ENCODE measurements at places on chromosomes 6 and 20.

- DNase-seq, result no peak
Measured at GRCh38 chr20:55009066-55009465, 533.7 kb downstream of the DOK5 start.

- DNase-seq, result no peak
Measured at GRCh38 chr20:11551479-11551878, 366.2 kb upstream of the BTBD3 start.

DNA sequence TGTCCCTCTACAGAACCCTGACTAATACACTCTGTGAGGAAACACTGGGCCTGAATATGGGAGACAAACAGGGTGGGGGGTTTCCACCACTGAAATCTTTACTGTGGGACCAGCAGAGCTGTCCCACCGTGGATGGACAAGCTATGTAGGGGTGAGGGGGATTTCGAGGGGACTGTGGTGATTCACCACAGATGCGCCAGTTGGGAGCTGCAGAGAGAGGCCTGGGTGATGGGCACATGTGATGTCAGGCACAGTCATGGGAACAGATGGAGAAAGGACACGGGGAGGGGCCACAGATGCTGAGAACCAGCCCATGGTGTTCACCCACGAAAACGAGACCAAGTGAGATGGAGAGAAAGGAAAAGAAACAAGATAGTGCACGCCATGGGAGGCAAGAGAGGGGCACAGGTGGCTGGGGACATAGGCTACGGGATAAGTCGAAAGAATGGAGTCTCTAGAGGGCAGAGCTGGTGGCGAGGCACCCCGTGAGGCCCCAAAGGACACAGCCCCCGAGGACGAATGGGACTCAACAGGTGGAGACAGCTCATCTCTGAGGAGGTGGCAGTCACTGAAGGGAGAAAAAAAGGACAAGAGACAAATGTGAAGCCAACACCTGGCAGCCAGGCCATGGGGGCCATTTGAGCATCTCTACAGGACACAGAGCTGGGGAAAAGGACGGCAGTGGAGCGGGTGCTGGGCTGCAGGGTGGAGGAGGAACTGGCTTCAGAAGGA lies 10.5 kb upstream of the RAMACL start:
- DNase-seq, result no peak

- peak; percentile 97 for DNase-seq
Measured at GRCh38 chr6:87589693-87590416, at the start of the genes ORC3 and RARS2. TSS of gene ORC3 (plus strand) at chr6:87590135. CDS start at chr6:87590169, 34 bp downstream. TSS of gene RARS2 (minus strand) at chr6:87589987. CDS start at chr6:87589957, 30 bp downstream.

GRCh38 chr20:41078329-41078728 lies 49.7 kb downstream of the TOP1 start:
- no peak for DNase-seq

GRCh38 chr6:5135788-5136376 lies 50.7 kb downstream of the PPP1R3G start:
- DNase-seq, result peak; percentile 46

- no peak for DNase-seq
Measured at GRCh38 chr6:147382945-147383554, 125.4 kb upstream of the SAMD5 start.

GRCh38 chr20:46702447-46703203 lies 6.8 kb upstream of the SLC2A10 start:
- no peak for DNase-seq

DNA sequence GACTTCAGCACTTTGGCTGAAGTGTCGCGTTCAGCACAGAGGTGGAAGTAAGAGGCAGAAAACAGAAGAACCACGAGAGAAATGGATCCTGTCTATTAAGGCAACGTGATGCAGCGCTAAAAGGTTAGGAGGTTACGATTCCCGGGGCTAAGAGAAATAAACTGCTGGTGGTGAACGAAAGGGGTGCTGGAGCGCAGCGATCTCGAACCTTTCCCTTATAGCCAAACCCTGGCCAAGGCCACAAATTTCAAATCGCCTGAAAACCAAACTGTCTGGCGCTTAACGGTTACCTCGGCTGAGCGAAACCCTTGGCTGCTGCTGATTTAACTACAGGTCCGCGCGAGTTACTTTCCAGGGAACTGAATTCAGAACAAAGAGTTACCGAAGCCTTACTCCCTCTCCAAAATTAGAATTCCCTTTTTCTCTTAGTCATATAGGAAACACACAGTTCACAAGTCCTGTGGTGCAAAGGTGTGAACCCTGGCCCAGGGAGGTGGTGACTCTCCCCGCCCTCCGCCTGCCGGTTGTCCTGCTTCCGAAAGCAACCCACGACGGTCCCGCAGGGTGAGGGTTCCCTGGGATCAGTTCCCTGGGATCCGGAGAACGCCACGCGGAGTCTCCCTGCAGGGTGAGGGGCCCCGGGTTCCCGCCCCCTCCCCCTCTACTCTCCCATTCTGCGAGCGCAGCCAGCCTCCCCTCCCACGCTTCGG lies 1.3 kb upstream of the SLC35D3 start:
- DNase-seq, result peak; percentile 41

- DNase-seq, result no peak
Measured at GRCh38 chr6:164133095-164133494, 718.6 kb downstream of the QKI start.

All from activated CD4-positive, alpha-beta T cell treated with anti-CD3 and anti-CD28 coated beads, Interleukin-2, amount 50 U/mL, for 48 hours (primary cell).